ENCODE measurements at places on chromosomes 11 and 22.

GRCh38 chr11:118238421-118238820 is 13.6 kb upstream of the JAML start:
- H3K4me3 ChIP-seq = no peak overlapping the region
- no peaks in the 10 kb centered on the region for H3K27me3 ChIP-seq
- H3K27ac ChIP-seq = no peak overlapping the region
- H3K4me1 ChIP-seq = peaks cover 47% of the 10 kb centered on the region

DNA sequence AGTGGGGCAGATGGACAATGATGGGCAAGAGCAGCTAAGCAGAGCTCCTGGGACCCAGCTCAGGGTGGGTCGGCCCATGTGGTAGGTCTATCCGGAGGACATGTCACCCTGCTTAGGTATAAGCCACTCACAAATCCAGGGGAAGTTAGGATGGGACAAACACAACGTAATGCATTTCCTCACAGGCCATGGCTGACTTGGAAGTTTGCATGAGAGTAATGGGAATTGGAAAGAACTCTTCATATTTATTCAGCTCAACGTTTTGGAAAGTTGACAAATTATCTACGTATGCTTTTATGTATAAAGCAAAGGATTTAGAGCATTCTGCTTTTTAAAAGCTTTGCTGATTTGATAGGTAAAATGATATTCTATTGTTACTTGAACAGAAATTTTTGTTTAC is 74.9 kb downstream of the SMCO4 start:
- H3K36me3 ChIP-seq = no peaks in the 10 kb centered on the region
- H3K4me3 ChIP-seq = no peak overlapping the region
- H3K27me3 ChIP-seq = no peaks in the 10 kb centered on the region
- DNase-seq = no peak
- H3K27ac ChIP-seq = no peak overlapping the region

- H3K27me3 ChIP-seq = no peaks in the 10 kb centered on the region
- peaks cover 8% of the 10 kb centered on the region for H3K4me1 ChIP-seq
- no peak overlapping the region for H3K4me3 ChIP-seq
- no peak overlapping the region for H3K27ac ChIP-seq
Observed at GRCh38 chr11:102577723-102578122, 47.2 kb upstream of the MMP7 start.

DNA sequence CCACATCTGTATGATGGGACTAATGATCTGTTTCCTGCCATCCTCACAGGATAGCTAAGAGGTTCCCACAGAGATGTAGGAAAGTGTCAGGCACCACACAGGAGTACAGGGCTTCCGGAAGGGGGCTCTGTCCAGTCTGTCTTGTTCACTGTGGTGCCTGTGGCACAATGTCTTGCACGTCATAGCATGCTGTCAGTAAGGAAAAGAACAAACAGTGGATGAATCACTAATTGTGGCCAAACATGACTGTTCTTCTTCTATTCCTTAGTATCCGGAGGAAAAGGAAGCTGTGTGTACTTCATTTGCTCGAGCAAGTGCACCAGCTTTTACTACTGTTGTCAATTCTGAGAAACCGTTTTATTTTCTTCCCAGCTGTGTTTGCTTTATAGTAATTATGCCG is 73.4 kb upstream of the YWHAH start:
- no peak overlapping the region for H3K27ac ChIP-seq
- H3K27me3 ChIP-seq = no peaks in the 10 kb centered on the region
- H3K4me3 ChIP-seq = no peak overlapping the region
- no peak for DNase-seq
- no peaks in the 10 kb centered on the region for H3K4me1 ChIP-seq
- peaks cover 30% of the 10 kb centered on the region for H3K36me3 ChIP-seq

GRCh38 chr11:105538588-105538987 is 71.3 kb upstream of the GRIA4 start:
- H3K27ac ChIP-seq = no peak overlapping the region
- no peak overlapping the region for H3K4me3 ChIP-seq
- no peaks in the 10 kb centered on the region for H3K27me3 ChIP-seq
- no peaks in the 10 kb centered on the region for H3K4me1 ChIP-seq

GRCh38 chr11:72807792-72808191 is 6.4 kb upstream of the ATG16L2 start:
- no peak overlapping the region for H3K4me3 ChIP-seq
- DNase-seq = no peak
- H3K36me3 ChIP-seq = peaks cover 9% of the 10 kb centered on the region
- H3K27ac ChIP-seq = no peak overlapping the region
- peaks cover 13% of the 10 kb centered on the region for H3K4me1 ChIP-seq

DNA sequence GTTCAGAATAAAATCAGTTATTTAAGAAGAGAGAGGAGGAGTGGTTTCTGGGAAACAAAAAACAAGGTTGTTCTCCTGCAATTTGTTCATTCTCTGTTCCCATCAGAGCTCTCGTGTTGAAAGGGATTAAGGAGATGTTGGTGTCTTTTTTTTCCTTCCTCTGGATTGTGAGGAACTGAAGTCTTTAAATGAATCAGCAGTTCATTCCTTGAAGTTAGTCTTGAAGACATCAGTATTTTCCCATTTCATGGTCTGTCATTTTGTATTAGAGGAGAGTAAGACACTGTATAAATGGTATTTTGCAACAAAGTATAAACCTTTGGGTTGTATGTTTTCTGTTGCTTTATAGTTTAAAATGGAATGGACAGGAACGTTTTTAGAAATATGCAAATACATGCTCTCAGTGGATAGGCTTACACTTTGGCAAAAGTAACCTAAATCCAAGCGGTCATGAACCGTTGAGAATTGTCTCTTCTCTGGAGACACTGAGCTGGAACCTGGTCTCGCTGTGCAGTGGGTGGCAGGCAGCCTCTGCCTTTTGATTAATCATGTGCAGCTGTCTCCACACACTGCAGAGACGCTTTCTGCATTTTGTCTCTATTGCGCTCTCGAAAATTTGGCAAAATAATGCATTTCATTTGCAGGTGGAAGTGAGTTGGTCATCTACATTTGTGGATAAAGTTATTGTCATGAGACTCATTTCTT is 33.0 kb downstream of the SAMM50 start:
- H3K27me3 ChIP-seq = no peaks in the 10 kb centered on the region
- no peak for DNase-seq
- peaks cover 76% of the 10 kb centered on the region for H3K36me3 ChIP-seq
- H3K4me1 ChIP-seq = peaks cover 5% of the 10 kb centered on the region
- no peak overlapping the region for H3K4me3 ChIP-seq
- no peak overlapping the region for H3K27ac ChIP-seq

DNA sequence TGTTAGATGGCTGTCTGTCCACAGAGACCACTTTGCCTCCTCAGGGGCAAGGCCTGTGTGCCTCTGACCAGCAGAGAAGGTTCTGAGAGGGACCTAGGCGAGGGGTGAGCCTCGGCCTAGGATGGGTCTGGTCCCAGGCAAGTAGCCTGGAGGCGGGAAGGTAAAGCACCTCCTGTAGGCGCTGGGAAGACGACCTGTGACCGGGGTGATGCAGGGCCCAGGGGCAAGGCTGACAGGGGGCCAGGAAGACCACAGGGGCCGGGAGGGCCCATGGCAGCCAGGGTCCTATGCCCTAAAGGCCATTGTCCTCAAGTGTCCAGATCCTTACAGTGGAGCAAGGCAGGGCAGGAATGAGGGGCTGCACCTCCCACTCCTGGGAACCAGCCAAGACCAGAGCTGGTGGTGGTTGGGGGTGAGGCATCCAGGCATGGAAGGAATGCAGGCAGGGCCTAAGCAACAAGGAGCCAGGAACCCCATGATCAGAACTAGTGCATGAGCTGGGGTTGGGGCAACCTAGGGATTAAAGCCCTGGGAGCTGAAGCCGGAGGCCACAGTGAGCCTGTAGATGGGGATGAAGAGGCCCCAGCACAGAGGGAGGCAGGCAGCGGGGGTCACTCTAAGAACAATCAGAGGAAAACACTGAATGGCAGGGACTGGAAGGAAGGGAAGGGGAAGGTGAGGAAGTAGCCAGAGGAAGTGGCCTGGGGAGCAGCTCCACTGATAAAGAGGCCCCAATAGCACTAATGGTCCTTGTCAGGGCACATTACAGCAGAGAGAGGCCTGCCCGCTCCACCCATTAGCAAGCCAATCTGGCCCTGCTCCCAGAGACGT is 32.9 kb upstream of the KLHL35 start:
- no peaks in the 10 kb centered on the region for H3K27me3 ChIP-seq
- no peaks in the 10 kb centered on the region for H3K4me1 ChIP-seq
- H3K36me3 ChIP-seq = no peaks in the 10 kb centered on the region
- H3K27ac ChIP-seq = no peak overlapping the region
- DNase-seq = no peak

DNA sequence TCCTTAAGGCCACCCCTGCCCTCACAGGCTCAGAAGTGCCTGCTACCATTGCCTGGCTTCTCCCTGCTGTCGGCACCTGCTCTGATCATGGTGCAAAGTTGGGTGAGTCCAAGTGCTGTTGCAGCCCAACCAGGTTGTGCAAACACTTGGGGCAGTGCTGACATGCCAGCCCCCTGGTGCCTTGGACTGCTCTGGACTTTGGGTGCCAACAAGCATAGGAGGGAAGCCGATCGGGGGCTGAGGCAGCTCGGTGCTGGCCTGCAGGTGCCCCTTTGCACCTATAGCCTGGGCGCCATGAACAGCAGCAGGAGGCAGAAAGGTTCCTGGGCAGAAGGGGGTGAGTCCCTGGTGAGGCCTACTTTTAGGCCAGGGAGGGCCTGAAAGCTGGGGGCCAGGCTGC is 113.0 kb downstream of the ARHGAP20 start:
- DNase-seq = no peak
- H3K27me3 ChIP-seq = no peaks in the 10 kb centered on the region
- no peaks in the 10 kb centered on the region for H3K36me3 ChIP-seq

DNA sequence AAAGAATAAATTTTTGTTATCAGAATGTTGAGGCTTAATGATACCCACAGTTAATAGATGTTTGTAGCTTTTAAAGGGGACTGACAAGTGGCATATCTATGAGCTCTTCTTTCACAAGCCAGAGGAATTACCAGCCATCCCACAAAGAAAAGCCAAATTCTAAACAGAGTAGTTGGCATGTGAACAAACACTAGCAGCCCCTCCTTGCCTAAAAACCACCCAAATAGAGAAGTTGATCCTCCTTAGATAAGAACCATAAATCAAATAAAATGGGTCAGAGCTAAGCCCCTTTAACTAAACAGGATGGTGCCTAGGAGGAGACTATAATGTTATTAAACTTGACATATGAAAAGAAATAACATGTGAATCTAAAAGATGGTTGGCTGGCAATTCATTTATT is 11.4 kb downstream of the LPXN start:
- H3K27me3 ChIP-seq = no peaks in the 10 kb centered on the region
- H3K27ac ChIP-seq = no peak overlapping the region
- H3K36me3 ChIP-seq = peaks cover 59% of the 10 kb centered on the region
- no peak for DNase-seq
- peaks cover 45% of the 10 kb centered on the region for H3K4me1 ChIP-seq

DNA sequence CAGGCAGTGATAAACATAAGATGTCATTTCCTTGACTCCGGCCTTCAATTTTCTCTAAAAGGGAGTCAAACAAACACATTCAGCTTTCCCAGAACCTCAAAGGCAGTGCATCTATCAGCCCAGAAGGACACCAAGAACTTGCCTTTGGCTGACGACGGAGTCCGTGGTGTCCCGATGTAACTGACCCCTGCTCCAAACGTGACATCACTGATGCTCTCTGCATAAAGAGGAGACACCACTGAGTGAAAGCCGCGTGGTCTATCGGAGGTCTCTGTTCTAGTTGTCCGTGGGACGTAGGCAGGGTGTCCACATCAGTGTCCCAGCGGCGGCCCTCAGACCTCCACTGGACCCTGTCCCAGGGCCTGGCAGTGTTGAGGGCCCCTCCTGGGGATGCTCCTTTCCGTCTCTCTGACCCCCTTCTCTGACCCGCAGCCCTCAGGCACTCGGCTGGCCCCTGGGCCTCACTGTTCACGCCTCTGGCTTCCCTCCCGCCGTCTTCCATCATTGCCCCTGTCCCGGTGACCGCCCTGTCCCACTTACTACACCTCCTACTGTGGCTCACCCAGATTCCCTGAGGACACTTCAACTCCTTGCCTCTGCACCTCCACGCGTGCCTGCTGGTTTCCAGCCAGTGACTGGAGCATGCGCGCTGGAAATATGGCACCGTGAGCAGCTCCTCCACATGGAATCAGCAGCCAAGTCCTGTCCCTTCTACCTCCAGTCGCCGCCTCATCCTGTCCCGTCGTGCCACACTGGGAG is 70.4 kb downstream of the NCAPD3 start:
- H3K36me3 ChIP-seq = peaks cover 54% of the 10 kb centered on the region
- no peak for DNase-seq
- H3K27ac ChIP-seq = no peak overlapping the region

- DNase-seq = no peak
- H3K27me3 ChIP-seq = peaks cover under 1% of the 10 kb centered on the region
- no peak overlapping the region for H3K27ac ChIP-seq
Observed at GRCh38 chr11:31788085-31788484, 23.0 kb downstream of the PAX6 start.

- DNase-seq = no peak
- no peaks in the 10 kb centered on the region for H3K27me3 ChIP-seq
- no peak overlapping the region for H3K4me3 ChIP-seq
- H3K36me3 ChIP-seq = no peaks in the 10 kb centered on the region
- H3K27ac ChIP-seq = no peak overlapping the region
- H3K4me1 ChIP-seq = no peaks in the 10 kb centered on the region
Observed at GRCh38 chr11:124315052-124315451, 1.3 kb upstream of the OR8D1 start.

GRCh38 chr11:36160091-36160490 is 129.1 kb downstream of the COMMD9 start:
- H3K27ac ChIP-seq = no peak overlapping the region
- H3K36me3 ChIP-seq = no peaks in the 10 kb centered on the region
- H3K4me3 ChIP-seq = no peak overlapping the region
- DNase-seq = no peak
- H3K27me3 ChIP-seq = no peaks in the 10 kb centered on the region
- no peaks in the 10 kb centered on the region for H3K4me1 ChIP-seq
